NCI-H1105 (cell line): ENCODE measurements at places on chromosomes 1 and 21.

DNA sequence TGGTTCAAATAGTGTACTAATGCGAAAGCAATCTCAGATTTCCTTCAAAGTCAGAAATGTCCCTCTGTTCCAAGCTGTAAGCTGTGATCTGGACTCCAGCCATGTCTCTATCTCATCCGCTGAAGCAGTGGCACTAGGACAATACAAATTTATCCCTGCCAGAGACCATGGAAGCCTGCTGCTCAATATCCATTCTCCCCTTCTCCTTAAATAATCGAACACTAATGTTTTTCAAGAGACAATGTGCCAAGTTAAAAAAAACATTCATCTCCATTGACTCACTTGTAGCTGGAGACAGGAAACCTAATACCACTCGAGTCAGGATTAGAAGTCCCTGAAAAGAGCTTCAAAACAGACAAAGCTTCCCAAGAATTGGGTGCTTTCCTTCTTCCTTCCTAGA, 38.5 kb upstream of the PGBD5 start:
- DNase-seq = no peak

GRCh38 chr1:153793973-153794615, 18.9 kb downstream of the SLC27A3 start:
- DNase-seq = no peak

DNA sequence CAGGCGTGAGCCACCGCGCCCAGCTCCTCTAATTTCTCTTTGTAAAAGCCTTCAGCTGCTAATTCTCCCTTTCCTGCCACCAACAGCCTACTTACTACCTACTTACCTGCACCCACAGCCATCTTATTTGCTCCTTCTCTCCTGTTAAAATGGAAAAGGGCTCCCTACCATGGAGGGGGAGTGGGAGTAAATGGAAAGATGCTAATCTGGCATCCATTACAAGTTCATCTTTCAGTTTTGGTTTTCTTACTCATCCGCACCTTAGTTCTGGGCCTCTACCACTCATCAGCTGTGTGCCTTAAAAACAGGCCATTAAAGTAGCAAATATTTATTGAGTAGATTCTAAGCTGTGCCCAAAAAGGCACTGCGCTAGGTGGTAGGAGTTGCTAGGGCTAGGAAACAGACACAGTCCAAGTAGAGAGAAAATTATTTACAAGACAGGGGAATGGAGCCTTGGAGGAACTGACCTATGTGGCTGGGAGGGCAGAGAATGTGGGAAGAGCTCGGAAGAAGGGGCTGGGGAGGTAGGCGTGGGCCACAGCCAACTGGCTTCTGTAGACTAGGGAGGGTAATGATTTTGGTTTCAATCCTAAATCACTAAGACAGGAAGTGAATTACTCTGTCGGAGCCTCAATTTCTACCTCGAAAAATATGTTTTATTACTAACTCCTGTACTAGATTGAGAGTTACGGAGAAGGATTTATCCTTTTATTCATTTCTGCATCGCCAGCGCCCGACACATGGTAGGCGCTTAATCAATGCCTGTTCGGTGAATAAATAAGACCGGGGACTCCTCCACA, 685 bp upstream of the DDI2 start:
- DNase-seq = no peak

DNA sequence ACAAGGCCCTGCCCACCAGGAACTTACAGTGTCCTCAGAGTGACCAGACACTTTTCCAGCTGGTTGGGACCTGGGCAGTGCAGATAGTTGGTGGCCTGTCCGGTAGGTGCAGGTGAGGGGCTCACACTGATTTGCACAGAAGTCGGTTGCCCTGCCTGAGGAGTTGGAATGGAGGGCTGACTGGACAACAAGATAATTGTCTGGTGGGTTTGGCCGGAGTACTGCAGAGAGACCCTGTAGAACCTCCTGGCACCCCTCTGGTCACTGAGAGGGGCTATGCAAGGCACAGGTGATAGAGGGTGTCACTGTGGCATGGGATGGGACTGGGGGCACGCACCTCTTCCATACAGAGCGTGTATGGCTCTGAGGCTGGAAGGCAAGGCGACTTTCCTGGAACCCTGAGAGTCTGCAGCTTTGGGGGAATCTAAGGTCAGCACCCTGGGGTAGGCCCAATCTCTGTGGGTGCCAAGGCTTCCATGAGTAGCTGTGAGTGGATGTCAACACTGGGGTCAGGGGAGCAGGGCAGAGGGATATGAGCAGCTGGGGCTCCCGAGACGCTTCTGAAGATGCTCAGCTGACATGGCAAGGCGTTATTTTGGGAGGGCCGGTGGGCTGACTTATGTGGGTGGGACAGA, 7.6 kb upstream of the PLA2G2D start:
- DNase-seq = no peak

- DNase-seq = no peak
Observed at GRCh38 chr1:156148216-156148615, 5.2 kb upstream of the SEMA4A start.

DNA sequence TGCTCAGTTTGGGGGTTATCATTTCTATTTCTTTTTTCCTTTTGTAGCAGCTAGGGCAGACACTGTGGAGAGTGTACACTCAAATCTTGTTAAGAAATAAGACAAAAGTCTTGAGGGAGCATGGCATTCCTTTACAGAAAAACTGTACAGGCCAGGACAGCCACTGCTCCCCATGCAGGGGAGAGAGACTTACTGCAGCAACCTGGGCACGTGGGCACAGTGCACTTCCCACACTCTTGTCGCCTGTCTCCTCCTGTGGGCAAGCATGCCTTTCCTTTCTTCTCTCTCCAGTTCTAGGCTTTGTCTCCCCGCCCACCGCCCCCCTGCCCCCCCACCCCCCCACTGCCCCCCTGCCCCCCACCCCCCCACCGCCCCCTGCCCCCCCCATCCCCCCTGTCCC, 51.9 kb downstream of the PHC2 start:
- DNase-seq = no peak

- DNase-seq = no peak
Observed at GRCh38 chr1:224045556-224045955, 68.4 kb upstream of the FBXO28 start.

DNA sequence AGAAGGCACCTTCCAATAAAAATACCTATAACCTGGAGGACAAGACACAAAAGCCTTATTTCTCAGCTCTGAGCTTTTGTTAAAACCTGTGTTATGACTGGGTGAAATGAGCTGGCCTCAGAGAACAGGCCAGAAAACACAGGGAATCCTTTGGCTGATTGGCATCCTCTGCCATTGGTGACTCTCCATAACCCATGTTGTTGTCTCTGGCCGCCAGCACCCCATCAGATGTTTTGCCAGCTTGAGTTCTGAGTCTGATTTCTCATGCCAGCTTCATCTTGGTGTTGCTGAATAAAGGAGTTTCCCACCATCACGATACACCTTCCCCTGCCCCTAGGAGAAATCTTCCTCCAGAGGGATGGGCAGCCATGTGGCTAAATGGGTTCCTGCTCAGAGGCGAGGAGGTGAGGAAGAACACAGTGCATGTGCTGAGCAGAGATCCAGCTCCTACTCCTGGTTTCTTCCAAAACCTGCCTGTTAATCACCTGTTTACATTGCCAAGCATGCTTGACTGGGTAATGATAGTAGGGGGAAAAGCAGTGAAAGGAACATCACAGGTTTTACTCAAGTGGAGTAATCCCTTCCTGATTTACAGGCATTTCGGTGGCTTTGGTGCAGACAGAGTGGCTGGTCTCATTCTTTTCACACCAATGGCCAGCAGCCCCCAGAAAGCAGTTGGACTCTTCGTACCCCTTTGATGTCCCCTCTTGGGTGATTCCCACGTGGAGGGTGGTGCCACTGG, 109.8 kb downstream of the ROR1 start:
- no peak for DNase-seq

DNA sequence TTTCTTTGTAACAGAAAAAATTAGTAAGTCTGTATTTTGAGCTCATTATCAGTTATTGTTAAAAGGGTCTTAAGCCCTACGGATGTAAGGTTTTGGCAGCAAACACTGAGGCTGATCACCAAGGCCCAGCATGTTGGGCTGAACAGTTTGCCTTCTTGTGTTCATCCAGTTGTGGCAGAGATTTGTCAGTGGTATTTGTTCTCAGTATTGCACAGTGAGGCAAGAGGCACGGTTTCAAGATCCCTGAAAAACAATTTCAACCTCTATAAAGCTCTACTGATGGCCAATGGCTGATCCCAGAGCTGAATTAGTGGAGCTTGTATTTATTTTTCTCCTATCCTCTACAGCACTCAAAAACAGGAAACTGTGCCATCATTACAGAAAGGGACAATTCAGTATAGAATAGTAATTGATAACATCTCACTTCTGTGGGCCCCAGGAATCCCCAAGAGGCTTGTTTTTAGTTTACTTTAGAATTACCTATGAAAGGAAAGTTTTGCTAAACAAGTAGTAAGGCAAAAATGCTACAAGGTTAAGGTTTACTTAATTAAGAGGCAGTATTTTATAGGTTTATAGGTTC, 191.8 kb upstream of the RAB4A start:
- DNase-seq = no peak

GRCh38 chr1:55054396-55054795, 15.0 kb downstream of the PCSK9 start:
- no peak for DNase-seq

DNA sequence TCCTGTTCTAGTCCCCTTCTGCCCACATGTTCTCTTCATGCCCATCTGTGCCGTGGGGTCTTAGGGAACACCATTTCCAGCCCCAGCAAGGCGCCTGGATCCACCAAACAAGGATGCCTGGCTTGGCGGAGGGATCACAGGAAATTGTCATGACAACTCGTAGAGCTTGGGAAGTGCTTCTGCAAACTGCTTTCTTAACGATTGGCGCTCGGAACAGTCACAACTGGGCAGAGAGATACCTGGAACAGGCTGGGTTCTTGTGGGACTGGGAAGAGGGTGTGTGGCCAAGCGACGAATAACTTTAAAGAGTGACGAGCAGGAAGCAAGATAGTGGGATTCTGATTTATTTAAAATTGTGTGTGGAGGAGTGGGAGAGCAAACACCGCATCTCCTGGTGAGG, 329.8 kb downstream of the RPS6KC1 start:
- DNase-seq = no peak

DNA sequence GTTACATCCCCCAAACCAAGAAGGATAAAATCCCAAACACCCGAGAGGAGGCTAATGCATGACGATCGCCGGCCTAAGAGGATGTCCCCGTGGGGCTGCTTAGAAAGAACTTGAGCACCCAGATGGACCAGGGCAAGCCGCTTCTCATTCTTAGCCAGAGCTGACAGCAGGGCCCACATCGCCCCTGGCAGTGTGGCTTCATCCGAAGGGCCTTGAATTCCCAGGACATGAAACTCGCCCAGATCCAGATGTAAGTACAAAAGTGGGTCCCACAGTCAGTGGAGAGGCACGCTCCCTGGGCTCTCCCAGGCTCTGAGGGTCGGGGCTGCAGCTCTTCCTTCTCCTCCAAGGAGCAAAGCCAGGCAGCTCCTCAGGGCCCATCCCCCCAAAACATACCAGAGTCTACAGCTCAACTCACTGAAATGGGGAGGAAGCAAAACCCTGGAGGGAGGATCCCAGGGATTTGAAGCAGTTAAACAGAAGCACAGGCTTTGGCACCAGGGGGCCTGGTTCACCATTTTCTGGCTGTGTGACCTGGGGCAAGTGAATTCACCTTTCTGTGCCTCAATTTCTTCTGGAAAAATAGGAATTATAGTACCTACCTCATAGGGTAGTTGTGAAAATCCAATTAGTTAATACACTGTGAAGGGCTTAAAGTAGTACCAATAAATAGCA, 85.6 kb downstream of the MAN1C1 start:
- no peak for DNase-seq

- no peak for DNase-seq
Observed at GRCh38 chr1:221223281-221223680, 344.0 kb downstream of the HLX start.

DNA sequence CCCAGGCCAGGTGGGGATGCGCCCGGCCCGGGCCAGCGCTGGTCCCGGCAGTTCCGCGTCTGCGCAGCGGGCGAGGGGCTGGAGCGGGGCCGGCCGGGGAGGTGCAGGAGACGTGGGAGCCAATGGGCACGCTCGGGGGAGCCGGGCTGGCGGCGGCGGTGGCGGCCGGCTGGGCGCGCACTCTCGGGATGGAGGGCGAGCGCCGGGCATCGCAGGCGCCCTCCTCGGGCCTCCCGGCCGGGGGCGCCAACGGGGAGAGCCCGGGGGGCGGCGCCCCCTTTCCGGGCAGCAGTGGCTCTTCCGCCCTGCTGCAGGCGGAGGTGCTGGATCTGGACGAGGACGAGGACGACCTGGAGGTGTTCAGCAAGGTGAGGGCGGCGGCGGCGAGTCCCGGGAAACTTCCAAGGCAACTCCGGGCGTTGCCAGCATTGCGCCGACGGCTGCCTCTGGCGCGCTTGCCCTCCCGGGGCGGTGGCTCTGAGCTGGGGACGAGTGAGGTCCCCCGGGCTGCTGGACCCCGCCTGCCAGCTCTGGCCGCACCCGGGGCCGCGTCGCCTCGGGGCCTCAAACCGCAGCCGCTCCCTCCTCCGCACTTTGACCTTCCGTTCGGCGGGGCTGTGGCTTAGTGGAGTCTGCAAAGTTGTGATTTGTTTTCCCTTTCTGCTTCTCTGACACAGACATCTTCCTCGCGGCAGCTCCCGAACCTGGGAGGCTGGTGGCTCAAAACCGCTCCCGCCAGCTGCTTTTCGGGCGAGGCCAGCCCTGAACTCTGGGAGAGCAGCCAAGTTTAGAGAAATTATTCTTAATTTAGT, at the start of gene SNX7:
TSS of gene SNX7 (plus strand) at position 178 of the 812 bp plus-strand sequence. CDS start at position 189, 11 bp downstream.
- peak; percentile 72 for DNase-seq

GRCh38 chr1:156704930-156705320, 458 bp downstream of the CRABP2 start:
- no peak for DNase-seq

DNA sequence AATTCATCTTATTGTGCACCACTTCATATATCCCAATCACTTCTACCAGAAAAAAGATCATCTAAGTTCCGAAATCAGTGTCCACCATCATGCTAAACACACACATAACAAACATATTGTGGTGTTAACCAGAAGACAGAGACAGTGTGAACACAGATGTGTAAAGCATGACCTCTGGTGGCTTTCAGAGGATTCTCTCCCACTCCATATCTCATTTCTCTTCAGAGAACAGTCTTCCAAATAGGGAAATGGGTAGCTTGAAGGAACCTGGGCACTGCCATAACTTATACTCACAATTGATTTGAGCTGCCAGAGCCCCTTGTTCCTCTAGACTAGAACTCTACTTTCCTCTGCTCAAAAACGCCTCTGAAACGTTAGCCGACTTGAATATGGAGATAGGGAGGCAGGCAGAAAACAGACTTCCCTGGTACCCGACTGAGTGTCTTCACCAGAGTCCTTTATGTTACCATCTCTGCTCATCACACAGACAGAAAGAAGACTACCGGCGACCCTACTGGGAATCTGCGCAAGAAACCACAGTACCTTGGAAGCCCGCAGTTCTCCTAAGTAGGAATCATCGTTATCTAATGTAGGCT, 1.8 kb upstream of the ELAPOR1 start:
- no peak for DNase-seq

- no peak for DNase-seq
Observed at GRCh38 chr1:21855257-21856096, 43.4 kb downstream of the LDLRAD2 start.

DNA sequence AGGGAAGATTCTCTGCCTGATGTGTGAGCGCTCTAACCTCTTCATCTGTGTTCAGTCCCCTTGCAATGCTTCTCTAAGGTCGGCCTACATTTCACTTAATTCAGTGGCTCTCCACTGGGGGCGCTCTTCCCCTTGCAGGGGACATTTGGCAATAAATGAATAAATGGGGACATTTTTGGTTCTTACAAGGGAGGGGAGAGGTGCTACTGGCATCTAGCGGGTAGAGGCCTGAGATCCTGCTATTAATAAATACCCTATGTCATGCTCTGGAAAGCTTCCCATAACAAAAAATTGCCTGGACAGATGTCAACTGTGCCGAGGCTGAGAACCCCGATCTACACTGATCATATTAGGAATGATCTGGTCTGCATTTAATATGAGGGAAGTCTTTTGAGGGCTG, 25.9 kb upstream of the DNAJC11 start:
- DNase-seq = no peak

GRCh38 chr1:5830771-5831599, 161.2 kb downstream of the NPHP4 start:
- peak; percentile 31 for DNase-seq
